ENCODE measurements at places on chromosomes 5 and 9. TPM values are rescaled to one million over a fixed set of nuclear protein-coding genes. Genes with fewer than 3 reads are reported as not detected.

Gene TSTD2
- polyA plus RNA-seq, result 18.6 TPM

- no peak for DNase-seq
Measured at GRCh38 chr9:27851858-27852257, 278.6 kb upstream of the C9orf72 start.

DNA sequence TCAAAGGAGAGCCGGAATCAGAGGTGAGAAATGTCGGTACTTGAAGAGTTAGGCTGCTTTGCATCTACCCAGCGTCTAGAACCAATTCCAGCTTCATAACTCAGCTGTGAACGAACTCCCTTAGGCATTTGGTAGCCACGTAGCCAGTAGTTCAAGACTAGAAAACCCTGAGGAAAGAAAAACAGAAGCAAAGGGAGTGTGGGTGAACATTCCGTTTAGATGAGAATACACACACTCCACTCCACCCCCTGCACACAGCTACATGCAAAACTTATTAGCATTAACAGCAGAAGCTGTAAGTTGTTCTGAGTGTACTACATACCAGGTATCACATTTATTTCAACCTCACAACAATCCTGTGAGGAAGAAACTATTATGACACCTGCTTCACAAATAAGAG is 78.3 kb downstream of the SMIM23 start:
- DNase-seq, result no peak

DNA sequence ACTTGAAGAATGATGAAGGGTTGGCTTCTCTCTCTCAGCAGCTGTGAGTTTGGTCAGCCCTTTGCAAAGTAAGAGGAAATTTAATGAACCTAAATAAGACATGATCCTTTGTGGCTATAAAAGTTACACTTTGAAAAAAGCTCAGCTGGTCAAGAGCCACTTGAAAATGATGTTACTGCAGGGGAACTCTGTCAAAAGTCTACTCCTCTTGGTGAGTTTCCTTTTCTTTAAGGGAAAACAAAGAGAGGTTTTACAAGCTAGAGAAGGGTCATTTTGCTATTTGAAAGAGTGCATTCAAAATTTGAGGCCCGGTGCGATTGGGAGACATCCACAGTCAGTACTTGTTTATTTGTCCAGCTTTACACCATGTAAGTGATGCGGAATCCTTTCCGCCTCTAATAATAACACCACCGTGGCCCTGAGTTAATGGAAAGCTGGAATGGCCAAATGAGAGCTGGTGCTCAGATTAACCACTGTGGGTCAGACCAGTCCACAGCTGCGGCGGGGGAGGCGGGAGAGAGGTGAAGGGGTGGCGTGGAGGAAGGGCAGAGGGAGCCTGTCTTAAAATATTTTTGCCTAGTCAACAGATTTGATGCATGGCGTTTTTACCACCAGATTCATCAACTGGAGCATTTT is 404.0 kb downstream of the TLE4 start:
- DNase-seq, result no peak

Gene PCSK1
- polyA plus RNA-seq, result not detected

GRCh38 chr5:72138943-72139521 is 31.8 kb downstream of the MAP1B start:
- DNase-seq, result no peak

Gene DMGDH
- 0.56 TPM for polyA plus RNA-seq

- no peak for DNase-seq
Measured at GRCh38 chr9:70439991-70440706, 25.7 kb upstream of the KLF9 start.

Gene CD180
- polyA plus RNA-seq, result 0.02 TPM

DNA sequence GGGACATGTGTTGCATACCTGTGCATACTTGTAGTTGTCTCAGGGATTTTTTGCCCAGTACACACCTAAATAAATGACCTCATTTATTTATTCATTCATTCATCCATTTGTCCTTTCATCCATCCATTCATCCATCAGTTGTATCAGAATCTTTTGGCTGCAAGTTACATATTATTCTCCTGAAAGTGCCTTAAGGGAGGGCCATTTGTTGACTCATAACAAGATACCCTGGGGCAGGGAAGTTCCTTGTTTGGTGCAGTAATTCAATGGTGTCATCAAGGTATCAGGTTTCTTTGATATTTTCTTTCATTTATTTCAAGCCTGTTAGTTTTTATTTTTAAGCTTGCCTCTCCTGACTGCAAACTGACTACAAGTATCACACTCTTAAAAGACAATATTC is 597.9 kb upstream of the TLE4 start:
- no peak for DNase-seq

Gene FOXD1
- polyA plus RNA-seq, result 73.9 TPM

Gene POMT1
- polyA plus RNA-seq, result 34.8 TPM

GRCh38 chr5:143879646-143880045 is 67.7 kb downstream of the HMHB1 start:
- no peak for DNase-seq

Gene CCDC69
- polyA plus RNA-seq, result 0.54 TPM

GRCh38 chr9:91315191-91315590 is 46.5 kb downstream of the AUH start:
- DNase-seq, result no peak

GRCh38 chr5:116911074-116911473 is 336.5 kb upstream of the SEMA6A start:
- DNase-seq, result no peak

DNA sequence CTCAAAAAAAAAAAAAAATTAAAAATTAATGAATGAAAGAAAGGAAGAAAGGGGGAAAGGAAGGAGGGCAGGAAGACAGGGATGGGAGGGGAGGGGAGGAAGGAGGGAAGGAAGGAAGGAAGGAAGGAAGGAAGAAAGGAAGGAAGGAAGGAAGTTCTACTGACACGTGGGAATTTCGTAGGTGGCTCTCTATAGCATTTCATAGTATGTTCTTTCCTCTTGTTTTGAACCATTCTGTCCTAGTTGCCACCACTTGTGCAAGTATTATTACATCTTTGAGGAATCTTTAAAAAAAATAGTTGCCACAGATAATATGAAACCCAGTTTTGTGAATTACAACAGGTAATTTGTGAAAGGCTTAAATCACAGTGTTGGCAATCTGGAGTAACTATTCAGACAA is 253.8 kb downstream of the BNC2 start:
- no peak for DNase-seq

- DNase-seq, result no peak
Measured at GRCh38 chr5:154686490-154686889, 68.7 kb upstream of the LARP1 start.

- peak; percentile 74 for DNase-seq
Measured at GRCh38 chr5:108380531-108381349, 1.2 kb downstream of the FBXL17 start.

- no peak for DNase-seq
Measured at GRCh38 chr9:72476617-72477437, 44.6 kb upstream of the TMC1 start.

Gene APBA1
- polyA plus RNA-seq, result 3.1 TPM

DNA sequence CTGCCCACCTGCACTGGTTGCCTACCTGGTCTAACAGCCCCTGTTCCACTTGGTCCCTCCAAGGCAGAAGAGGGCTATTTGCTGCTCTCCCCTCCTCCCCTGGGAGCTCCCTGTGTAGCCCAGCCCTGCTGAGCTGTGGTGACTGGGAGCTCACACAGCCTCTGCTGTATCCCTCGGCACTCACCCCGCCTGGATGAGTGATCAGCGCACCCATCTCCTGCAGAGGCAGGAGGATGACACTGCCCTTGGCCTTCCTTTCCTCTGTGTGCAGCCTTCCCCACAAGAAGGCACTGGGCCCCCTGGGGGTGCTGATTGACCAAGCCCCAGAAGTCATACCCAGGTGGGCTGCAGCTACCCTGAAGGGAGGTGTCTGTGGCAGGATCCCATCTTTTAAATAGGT is 134.2 kb downstream of the ADAMTS2 start:
- no peak for DNase-seq

DNA sequence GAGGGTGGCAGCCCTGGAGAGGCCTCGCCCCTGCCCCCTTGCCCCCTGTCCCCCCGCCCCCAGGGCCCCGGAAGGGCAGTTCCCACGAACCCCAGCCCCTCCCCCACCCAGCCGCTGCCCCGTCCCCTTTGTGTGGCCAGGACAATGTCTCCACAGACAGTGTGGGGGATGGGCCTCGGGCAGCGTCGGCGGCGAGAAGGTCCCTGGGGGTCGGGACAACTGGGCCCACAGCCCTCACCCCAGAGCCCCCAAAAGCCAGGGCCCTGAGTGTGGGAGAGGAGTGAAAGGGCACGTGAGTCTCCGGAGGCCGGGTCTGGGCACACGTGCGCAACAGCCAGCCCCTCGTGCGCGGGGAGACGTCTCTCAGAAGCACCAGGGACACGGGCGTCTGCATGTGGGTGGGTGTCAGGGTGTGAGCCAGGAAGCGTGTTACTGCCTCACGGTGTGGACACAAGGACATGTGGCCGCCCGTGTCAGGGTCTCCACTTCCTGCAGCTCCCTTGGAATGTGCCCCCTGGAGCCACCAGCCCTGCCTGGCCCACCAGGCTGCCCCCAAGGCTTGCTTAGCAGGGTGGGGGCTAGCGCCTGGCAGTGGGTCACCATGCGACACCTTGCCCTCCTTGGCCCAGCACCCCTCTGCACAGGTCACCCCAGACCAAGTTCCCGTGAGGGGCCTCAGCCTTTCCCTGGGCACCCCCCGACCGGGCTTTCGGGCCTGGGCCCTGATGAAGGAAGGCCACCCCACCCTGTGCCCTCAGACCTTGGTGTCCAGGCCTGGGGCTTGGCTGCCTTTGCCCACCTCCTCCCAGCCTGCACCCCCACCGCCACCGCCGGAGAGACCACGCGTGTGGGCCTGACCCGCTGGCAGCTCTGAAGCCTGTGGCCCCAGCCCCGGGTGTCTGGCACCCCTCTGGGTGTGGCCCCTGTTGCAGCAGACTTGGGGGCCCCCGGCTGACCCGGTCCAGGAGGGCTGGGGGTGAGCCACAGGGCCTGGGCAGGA is 12.8 kb upstream of the NRARP start:
- peak; percentile 43 for DNase-seq

DNA sequence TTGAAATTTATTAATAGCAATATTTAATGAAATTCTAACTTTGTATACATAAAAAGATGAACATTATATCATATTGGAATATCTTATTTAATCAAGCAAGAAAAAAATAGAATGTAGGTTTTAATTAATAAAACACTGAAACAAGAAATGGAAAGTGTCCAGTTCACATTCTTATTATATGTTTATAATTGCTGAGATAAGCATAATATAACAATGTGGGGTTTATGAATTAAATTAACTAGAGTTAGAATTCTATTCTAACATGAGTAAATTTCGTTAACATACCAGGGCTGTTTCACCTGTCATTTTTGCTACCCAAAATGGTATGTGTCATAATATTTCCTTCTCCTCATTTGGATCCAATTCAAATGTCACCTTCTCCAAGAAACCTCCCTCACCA is 12.3 kb downstream of the CDH9 start:
- no peak for DNase-seq

Gene ITGA2
- 52.1 TPM for polyA plus RNA-seq

Gene SMIM33
- not detected for polyA plus RNA-seq

GRCh38 chr5:87570366-87570765 is 157.6 kb upstream of the CCNH start:
- no peak for DNase-seq

DNA sequence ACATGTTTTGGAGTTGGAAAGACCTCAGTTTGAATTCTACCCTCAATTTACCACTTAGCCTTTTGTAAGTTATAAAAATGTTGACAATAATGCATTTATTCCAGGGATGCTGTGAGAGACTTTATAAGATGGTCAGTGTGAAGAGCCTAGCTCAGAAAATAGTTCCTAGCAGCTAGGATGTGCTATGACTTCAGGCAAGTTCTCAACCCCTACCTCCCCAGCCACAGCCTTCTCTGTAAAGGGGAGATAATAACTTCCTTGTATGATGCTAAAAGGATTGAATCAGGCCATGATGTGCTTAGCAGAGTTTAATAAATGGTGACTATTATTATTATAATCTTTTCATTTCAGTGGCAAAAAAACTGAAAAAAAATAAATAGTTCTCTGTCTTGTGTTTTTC is 77.6 kb downstream of the ALDH1A1 start:
- no peak for DNase-seq

- no peak for DNase-seq
Measured at GRCh38 chr5:6504677-6505415, 56.2 kb downstream of the UBE2QL1 start.

GRCh38 chr5:68348447-68349222 is 133.1 kb downstream of the PIK3R1 start:
- DNase-seq, result no peak

GRCh38 chr5:153598099-153598498 is 107.6 kb downstream of the GRIA1 start:
- DNase-seq, result no peak

- DNase-seq, result no peak
Measured at GRCh38 chr9:10054456-10054855, 558.3 kb downstream of the PTPRD start.

- DNase-seq, result no peak
Measured at GRCh38 chr5:169850409-169850808, 129.9 kb downstream of the INSYN2B start.

DNA sequence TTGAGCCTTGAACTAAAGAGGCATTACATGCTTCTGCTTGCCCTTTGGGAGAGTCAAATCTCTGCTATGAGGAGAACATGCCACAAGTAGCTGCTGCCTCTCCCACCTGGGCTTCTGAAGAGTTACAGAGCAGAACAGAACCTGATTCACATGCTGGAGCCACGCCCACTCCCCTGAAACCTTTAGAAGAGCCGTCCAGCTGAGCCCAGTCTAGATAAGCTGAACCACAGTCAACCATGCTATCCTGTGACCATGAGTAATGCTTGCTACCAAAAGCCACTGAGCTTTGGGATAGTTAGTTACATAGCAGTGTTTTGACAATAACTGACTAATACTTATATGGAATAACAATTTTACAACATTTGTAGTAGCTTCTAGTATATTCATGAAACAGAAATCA is 111.0 kb upstream of the VCAN start:
- no peak for DNase-seq

DNA sequence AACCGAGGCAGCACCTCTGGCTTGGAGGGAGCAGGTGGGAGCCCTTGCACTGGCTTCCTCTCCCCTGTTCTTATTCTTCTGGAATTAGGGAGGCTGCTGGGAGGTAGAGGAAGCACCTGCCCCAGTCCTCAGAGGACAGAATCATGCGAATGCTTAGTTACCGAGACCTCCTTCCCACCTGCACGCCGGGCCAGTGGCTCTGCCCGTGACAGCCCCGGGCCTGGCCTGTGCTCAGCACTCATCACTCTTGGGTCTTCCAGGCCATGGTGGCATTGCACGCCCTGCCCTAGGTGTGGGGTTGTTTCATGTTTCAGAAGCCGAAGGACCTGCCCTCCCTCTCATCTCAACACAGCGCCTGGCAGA is 45.3 kb upstream of the NKD2 start:
- DNase-seq, result no peak

Gene CHMP5
- 88.3 TPM for polyA plus RNA-seq

GRCh38 chr5:132046880-132047299 is 13.6 kb upstream of the IL3 start:
- no peak for DNase-seq

Gene SLC45A2
- polyA plus RNA-seq, result 0.02 TPM

DNA sequence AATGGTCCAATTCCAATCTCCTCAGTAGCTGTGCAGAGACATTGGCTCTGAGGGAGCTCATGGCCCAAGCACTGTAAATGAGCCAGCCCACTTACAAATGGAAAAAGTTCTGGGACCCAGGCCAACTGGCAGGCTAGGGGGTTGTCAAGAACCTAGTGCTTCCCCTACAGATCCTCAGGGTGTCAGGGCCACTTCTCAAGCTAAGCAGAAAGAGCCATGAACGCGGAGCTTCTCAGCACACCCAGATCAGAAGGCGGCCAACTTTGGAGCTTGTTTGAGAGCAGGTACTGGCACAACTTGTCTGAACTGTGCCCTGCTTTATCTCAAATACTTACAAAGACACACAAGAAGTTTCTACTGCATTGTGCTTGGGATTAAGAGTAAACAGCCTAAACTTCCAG is 17.5 kb downstream of the TLE1 start:
- DNase-seq, result no peak

GRCh38 chr5:126753227-126753626 is 23.7 kb upstream of the LMNB1 start:
- DNase-seq, result no peak

Gene LRRC19
- not detected for polyA plus RNA-seq
